ENCODE measurements at places on chromosomes 13 and 19.

DNA sequence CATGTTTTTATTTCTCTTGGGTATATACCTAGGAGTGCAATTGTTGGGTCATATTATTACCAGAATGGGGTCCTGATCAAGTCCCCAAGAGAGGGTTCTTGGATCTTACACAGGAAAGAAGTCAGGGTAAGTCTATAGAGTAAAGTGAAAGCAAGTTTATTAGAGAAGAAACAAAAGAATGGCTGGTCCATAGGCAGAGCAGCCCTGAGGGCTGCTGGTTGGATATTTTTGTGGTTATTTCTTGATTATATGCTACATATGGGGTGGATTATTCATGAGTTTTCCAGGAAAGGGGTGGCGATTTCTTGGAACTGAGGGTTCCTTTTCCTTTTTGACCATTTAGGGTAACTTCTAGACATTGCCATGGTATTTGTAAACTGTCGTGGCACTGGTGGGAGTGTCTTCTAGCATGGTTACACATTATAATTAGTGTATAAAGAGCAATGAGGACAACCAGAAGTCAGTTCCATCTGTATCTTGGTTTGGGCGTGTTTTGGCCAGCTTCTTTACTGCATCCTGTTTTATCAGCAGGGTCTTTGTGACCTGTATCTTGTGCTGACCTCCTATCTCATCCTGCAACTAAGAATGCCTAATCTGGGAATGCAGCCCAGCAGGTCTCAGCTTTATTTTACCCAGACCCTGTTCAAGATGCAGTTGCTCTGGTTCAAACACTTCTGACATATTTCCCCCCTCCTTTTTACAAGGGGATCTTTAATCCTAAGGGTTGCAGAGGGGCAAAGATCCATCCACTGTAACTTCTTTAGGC is 41.1 kb downstream of the CEACAM1 start:
- no peak for DNase-seq

DNA sequence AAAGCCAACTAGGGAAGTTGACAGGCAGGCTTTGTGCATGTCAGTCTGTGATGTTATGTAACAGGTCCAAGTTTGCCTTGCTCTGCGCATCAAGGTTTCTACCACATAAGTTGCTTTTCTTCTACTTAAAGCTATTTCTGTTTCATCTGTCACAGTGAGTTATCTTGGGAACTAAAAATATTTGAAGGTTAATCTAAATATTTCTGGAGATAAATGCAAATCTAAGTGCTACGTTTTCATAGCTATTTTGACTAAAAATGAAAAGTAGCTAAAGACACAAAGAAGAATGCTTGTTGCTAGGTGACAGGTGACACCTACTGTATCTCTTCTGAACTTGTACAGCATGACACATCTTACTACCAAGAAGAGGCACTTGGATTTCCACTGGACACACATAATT is 135.6 kb downstream of the KLF12 start:
- no peak for DNase-seq

GRCh38 chr19:44552324-44552723 is 22.8 kb upstream of the CEACAM20 start:
- DNase-seq: peak; percentile 63

GRCh38 chr13:32408296-32409000 is 19.5 kb downstream of the N4BP2L1 start:
- DNase-seq: no peak

DNA sequence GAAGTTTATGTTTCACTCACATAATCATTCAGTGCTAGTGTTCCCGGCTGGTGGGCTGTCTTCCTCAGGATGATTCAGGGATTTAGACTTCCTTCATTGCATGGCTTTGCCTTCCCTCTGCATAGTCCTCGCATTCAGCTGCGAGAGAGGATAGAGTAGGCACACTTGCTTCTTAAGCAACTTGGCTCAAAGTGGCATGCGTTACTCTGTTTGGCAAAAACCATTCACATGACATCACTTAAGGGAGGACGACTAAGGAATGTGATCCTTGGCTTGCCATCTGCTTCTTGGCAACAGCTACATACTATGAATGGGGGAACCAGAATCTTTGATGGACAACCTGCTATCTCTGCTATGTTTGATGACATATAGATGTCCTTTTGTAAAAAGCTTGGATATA is 359.3 kb downstream of the TDRD3 start:
- no peak for DNase-seq

- no peak for DNase-seq
Measured at GRCh38 chr19:49442771-49443365, 1.5 kb upstream of the SLC17A7 start.

DNA sequence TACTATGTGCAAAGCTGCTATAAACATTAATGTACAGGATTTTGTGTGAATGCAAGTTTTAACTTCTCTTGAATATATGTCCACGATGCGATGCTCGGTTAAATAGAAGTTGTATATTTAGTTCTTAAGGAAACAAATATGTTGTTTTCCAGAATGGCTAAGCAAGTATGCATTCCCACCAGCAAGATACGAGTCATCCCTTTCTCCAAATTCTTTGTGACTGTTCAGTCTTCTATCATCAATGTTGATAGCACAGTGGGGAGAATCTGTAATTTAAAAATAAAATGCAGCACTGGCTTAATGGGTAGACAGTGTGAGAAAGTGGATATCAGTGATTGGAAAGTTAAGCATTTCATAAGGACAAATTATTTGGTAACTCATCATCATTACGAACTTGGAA is 1340.8 kb downstream of the PCDH9 start:
- DNase-seq: no peak

- no peak for DNase-seq
Measured at GRCh38 chr19:35388277-35389054, 17.6 kb downstream of the GPR42 start.

GRCh38 chr13:94143624-94144350 is 335.7 kb downstream of the DCT start:
- DNase-seq: no peak

- DNase-seq: no peak
Measured at GRCh38 chr19:55352549-55353145, 1.9 kb downstream of the COX6B2 start.

DNA sequence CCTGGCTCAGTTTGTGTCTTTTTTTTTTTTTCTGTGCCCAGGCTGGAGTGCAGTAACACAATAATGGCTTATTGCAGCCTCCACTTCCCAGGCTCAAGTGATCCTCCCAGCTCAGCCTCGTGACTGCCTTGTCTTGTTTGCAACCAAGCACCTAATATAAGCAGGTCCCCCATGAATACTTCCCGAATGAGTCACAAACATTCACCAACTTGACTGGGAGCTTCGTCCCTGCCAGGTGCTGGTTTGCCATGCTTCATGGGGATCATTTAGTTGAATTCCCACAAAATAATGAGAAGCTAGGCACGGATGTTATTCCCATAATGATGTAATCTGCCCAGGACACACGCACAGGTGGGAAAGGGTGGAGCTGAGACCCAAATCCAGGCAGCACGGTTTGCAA is 176.5 kb downstream of the CACNA1A start:
- no peak for DNase-seq

DNA sequence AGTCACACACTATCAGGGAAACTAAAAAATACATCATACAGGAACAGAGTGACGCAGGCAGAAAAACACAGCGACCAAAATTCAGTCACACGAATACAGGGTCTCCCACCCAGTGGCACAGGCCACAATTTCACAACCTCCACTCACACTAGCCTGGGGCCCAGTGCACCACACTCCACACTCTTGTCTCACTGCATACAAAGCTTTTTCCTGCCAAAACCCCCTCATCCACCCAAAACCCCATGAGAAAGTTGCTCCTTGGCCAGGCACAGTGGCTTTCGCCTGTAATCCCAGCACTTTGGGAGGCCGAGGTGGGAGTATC is 1.2 kb downstream of the S1PR5 start:
- no peak for DNase-seq

GRCh38 chr13:91228940-91229339 is 118.5 kb upstream of the MIR17HG start:
- no peak for DNase-seq

- no peak for DNase-seq
Measured at GRCh38 chr13:78604782-78605611, 1.6 kb upstream of the POU4F1 start.

DNA sequence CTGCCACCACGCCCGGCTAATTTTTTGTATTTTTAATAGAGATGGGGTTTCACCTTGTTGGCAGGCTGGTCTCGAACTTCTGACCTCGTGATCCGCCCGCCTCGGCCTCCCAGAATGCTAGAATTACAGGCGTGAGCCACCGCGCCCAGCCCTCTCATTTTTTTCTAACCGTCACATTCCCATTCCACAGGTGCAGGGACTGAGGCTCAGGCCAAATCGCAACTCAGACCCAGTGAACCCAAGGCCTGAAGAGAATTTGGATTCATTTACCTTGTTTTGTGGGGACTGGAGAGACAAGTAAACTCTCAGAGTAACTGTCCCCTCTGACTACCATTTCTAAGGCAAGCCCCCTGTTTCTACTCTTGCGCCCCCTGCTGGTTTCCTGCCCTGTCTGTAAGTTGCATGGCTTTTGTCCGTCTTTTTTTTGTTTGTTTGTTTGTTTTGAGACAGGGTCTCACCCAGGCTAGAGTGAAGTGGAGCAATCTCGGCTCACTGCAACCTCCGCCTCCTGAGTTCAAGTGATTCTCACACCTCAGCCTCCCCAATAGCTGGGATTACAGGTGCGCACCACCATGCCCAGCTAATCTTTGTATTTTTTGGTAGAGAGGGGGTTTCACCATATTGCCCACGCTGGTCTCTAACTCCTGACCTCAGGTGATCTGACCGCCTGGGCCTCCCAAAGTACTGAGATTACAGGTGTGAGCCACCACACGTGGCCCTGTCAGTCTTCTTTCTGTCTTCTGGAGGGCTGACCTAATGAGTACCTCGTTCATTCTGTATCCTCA is 2.3 kb upstream of the STRN4 start:
- peak; percentile 62 for DNase-seq

- no peak for DNase-seq
Measured at GRCh38 chr19:13872695-13873389, 4.1 kb upstream of the NANOS3 start.

DNA sequence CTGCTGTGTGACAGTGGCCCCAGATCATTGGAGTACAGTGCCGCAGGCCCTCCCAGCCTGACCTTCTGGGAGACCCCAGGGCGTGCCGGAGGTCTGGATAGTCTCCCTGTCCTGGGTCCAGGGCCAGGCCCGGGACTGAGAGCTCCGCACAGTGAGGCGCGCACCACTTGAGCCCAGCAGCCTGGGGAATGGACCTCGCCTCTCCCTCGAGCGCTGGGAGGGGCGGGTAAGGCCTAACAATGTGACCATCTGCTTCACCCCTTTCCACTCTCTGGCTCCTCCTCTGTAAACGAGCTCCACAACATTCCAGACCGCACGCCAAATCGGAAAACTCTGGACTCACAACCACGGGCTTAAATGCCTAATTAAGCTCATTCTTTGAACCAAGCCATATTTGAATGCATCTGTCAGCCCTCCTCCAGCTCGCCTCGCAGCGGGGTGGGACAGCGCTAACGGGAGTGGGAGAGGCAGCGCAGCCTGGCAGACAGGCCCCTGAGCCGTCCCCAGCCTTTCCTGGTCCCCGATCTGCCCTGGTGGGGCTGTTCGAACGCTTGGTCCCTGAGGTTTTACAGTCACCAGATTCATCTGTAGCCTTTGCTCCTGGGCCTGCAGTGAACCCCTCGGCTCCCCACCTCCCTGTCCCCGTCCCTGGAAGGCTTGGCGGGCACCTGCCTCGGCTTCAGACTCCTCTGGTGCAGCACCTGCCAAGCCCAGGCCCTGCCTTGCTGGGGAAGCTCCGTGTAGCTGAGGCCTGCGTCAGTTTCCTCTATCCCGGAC is 120.7 kb upstream of the VSTM2B start:
- no peak for DNase-seq

GRCh38 chr13:31225998-31226675 is 26.4 kb downstream of the B3GLCT start:
- DNase-seq: no peak

DNA sequence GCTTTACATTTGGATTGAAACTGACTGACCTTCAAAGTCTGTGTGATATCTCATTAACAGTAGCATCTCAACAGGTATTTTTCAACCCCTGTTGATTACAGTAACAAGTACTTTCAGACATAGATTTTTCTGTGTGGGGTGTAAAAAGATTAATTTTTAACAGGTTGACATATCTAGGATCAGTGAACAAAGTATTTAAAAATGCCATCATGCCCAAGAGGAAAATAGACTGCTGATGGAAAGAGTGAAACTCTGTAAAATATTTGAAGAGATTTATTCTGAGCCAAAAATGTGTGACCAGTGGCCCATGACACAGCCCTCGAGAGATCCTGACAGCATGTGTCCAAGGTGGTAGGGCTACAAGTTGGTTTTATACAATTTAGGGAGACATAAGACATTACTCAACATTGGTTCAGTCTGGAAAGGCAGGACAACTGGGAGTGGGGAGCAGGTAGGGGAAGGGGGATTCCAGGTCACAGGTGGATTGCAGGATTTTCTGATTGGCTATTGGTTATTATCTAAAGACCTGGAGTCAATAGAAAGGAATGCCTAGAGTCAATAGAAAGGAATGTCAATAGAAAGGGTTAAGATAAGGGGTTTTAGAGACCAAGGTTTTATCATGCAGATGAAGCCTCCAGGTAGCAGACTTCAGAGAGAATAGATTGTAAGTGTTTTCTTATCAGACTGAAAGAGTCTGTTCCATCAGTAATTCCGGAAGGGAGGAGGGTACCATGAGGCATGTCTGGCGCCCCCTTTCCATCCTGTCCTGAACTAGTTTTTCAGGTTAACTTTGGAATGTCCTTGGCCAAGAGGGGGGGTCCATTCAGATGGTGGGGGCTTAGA is 29.1 kb downstream of the TNFRSF19 start:
- DNase-seq: no peak
